Neuronal stem cell (in vitro differentiated cells): ENCODE measurements at places on chromosomes 3 and 15.

DNA sequence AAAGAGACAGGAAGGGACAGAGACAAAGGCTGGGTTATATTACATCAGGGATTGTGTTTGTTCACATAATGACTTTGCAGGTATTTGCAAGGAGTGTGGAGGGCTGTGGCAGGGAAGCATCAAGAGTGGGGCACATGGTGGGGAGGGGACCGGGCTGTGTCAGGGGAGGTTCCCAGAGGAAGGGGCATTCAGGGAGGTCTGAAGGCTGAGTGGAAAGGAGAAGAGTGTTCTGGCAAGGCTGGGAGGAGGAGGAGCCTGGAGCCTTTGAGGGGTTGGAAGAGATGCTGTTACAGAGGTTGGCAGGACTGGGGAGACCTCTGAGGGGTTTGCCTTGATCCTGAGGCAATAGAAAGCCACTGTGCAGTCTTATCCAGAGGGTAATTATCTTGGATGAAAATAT lies 49.4 kb downstream of the EXOG start:
- no peak for DNase-seq
- no peak overlapping the region for H3K4me3 ChIP-seq
- H3K27ac ChIP-seq, result no peak overlapping the region

DNA sequence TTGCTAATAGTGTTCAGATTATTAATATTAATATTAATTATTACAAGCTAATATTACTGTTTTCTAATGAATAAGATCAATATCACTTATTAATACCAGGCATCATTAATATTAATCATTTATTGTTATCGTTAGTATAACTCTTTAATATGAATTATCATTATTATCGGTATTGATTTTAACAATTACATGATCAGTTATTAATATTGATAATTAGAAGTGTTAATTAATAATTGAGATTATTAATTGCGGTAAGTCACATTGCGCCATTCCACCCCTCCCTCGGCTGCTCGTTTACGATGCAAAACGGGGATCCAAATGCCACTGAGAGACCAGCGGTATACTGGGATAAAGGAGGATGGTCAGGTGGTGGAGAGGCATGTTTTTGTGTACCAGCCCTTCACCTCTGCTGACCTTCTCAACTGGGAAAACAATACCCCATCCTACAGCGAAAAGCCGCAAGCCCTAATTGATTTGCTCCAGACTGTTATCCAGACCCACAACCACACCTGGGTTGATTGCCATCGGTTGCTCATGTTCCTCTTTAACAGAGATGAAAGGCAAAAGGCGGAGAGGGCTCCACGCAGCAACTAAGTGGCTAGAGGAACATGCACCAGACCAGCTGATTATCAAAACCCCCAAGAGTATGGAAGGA lies 28.6 kb upstream of the SSUH2 start:
- no peaks in the 10 kb centered on the region for H3K36me3 ChIP-seq
- DNase-seq, result no peak

- H3K27ac ChIP-seq, result no peak overlapping the region
- H3K4me1 ChIP-seq, result no peaks in the 10 kb centered on the region
- H3K27me3 ChIP-seq, result no peaks in the 10 kb centered on the region
- DNase-seq, result no peak
Observed at GRCh38 chr15:56805466-56806147, 72.3 kb upstream of the ZNF280D start.

DNA sequence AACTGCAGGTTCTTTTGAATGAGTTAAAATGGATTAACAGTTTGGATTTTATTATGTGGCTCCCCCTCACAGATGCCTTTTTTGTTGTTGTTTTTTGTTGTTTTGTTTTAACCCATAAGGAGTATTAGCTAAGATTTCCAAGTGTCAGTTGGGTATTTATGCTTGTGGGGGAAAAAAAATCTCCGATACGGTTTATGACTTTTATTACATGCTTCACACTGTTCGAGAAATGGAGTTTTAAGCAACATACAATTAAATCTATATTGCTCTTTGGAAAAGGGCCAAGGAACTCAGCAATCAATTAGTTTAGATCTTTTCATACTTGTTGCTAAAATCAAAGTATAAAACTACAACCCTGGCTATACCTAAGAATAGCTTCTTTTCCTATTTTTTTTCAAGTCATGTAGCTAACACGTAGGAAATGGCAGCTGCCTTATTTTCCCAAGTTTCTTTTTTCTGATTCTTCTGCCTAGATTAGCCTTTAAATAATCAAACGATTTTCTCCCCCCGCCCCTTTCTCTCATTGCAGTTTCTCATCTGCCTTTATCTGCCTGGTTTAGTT lies 16.0 kb downstream of the NR2F2 start:
- peaks cover 4% of the 10 kb centered on the region for H3K36me3 ChIP-seq
- H3K4me1 ChIP-seq, result peaks cover 59% of the 10 kb centered on the region
- no peak overlapping the region for H3K27ac ChIP-seq
- no peaks in the 10 kb centered on the region for H3K27me3 ChIP-seq
- no peak overlapping the region for H3K4me3 ChIP-seq

DNA sequence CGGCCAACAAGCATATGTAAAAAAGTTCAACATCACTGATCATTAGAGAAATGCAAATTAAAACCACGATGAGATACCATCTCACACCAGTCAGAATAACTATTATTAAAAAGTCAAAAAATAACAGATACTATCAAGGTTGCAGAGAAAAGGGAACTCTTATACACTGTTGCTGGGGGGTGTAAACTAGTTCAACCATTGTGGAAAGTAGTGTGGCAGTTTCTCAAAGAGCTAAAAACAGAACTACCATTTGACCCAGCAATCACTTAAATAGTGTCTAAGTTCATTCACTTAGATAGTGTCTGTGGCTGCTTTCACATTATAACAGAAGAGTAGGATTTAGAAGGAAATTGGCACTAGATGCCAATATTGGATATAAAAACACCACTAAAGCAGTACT lies 49.7 kb downstream of the CGGBP1 start:
- no peak for DNase-seq
- no peaks in the 10 kb centered on the region for H3K4me1 ChIP-seq
- no peak overlapping the region for H3K27ac ChIP-seq
- no peak overlapping the region for H3K4me3 ChIP-seq

DNA sequence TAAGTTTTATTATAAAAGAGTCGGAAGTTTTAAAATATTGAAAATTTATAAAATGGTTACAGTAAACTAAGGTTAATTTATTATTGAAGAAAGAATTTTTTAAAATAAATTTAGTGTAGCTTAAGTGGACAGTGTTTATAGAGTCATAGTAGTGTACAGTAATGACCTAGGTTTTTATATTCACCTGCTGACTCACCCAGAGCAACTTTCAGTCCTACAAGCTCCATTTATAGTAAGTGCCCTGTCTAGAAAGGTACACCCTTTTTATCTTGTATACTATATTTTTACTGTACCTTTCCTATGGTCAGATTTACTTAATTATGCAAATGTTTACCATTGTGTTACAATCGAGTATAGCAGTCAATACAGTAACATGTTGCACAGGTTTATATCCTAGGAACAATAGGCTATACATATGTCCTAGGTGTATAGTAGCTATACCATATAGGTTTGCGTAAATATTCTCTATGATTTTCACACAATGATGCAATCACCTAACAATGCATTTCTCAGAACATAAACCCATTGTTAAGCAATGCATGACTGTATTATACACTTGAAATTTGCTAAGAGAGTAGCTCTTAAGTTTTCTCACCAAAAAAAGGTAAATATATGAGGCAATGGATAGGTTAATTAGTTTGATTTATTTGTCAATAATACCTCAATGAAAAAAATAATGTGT lies 106.9 kb upstream of the CD96 start:
- H3K4me1 ChIP-seq, result no peaks in the 10 kb centered on the region
- H3K36me3 ChIP-seq, result no peaks in the 10 kb centered on the region
- H3K27ac ChIP-seq, result no peak overlapping the region
- DNase-seq, result no peak

- DNase-seq, result no peak
- no peak overlapping the region for H3K27ac ChIP-seq
- H3K36me3 ChIP-seq, result no peaks in the 10 kb centered on the region
Observed at GRCh38 chr3:158105710-158106253, 438 bp downstream of the SHOX2 start.

- no peak overlapping the region for H3K27ac ChIP-seq
- no peak overlapping the region for H3K4me3 ChIP-seq
- peaks cover 3% of the 10 kb centered on the region for H3K4me1 ChIP-seq
Observed at GRCh38 chr3:47478022-47478421, 2.3 kb upstream of the SCAP start.

- no peaks in the 10 kb centered on the region for H3K4me1 ChIP-seq
- DNase-seq, result no peak
- H3K27ac ChIP-seq, result no peak overlapping the region
- H3K27me3 ChIP-seq, result no peaks in the 10 kb centered on the region
- H3K36me3 ChIP-seq, result no peaks in the 10 kb centered on the region
- no peak overlapping the region for H3K4me3 ChIP-seq
Observed at GRCh38 chr3:156300929-156301840, 180.8 kb downstream of the KCNAB1 start.

GRCh38 chr15:100170291-100171210 lies 171.2 kb downstream of the ADAMTS17 start:
- H3K4me3 ChIP-seq, result no peak overlapping the region
- H3K36me3 ChIP-seq, result no peaks in the 10 kb centered on the region
- H3K4me1 ChIP-seq, result no peaks in the 10 kb centered on the region
- H3K27ac ChIP-seq, result no peak overlapping the region

DNA sequence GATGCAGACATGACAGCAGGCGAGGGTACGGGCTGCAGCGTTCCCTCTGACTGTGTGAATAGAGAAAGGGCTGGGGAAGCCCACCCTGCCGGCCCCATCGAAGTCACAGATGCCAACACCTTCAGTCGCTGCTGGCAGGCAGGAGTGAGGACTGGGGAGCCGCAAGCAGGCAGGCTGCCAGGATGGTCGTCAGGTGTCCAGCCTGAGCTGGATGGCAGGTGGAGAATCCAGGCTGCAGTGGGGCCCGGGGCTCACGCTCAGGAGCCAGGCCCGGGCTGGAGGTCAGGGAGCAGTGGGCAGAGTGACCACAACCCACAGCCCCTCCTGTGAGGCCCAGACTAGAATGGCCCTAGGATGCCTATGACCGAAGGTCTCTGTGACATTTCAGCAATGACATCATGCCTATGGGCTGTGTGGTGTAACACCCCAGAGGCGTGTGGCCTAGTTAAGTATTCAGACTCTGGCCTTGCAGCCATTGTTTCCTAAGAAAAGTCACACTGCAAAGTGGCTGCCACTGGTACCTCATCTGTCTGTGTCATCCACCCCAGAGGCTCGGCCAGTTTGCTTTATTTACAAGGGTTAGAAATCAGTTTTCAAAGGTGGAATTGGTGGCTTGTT lies 15.7 kb downstream of the PRR23E start:
- DNase-seq, result no peak
- peaks cover 7% of the 10 kb centered on the region for H3K27me3 ChIP-seq
- H3K36me3 ChIP-seq, result no peaks in the 10 kb centered on the region
- no peak overlapping the region for H3K27ac ChIP-seq

DNA sequence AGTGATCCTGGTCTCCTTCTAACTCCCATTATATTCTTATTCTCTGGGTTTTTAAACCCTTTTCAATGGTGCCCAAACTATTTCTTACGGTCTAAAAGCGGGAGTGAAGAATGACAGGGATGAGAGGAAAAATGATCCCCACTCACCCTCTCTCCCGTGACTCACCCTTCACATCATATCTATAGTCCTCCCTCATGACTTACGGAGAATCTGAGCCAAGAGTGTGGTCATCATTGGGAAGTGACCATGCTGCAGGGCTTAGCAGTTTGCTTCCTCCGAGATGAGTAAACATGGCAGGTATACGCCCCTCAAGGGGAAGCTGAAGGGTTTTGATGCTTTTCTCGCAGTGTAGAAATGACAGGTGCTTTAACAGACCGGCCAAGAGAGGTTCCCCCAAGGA lies 274.0 kb downstream of the RYR3 start:
- DNase-seq, result no peak
- H3K27ac ChIP-seq, result no peak overlapping the region
- H3K4me3 ChIP-seq, result no peak overlapping the region
- no peaks in the 10 kb centered on the region for H3K27me3 ChIP-seq
- H3K36me3 ChIP-seq, result no peaks in the 10 kb centered on the region

DNA sequence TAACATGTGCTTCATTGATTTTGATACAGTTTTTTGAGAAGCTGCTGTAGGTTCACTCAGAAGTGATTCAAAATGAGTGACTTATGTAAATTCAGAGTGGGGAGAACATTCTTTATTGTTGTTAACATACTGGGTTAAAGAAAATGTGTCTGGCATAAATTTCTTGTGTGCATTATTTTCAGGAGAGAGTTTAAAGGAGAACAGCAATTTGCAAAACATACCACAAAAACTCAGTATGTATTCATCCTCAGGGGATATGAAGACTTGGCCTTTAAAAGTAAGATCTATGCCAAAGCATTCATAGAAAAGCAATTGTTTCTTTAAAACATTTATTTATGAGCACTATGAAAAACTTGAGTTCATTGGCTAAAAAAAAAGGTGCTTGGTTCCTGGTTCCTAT lies 1089.8 kb downstream of the ROBO2 start:
- no peak for DNase-seq
- H3K27ac ChIP-seq, result no peak overlapping the region
- no peaks in the 10 kb centered on the region for H3K4me1 ChIP-seq
- no peak overlapping the region for H3K4me3 ChIP-seq
- H3K36me3 ChIP-seq, result no peaks in the 10 kb centered on the region

- DNase-seq, result no peak
- H3K36me3 ChIP-seq, result no peaks in the 10 kb centered on the region
Observed at GRCh38 chr15:71357967-71358366, 242.7 kb downstream of the THSD4 start.

- no peak for DNase-seq
- H3K4me3 ChIP-seq, result no peak overlapping the region
- no peak overlapping the region for H3K27ac ChIP-seq
- no peaks in the 10 kb centered on the region for H3K27me3 ChIP-seq
- H3K36me3 ChIP-seq, result peaks cover 98% of the 10 kb centered on the region
- no peaks in the 10 kb centered on the region for H3K4me1 ChIP-seq
Observed at GRCh38 chr15:22912256-22912655, 67.9 kb downstream of the CYFIP1 start.

- no peak overlapping the region for H3K4me3 ChIP-seq
- peaks cover 21% of the 10 kb centered on the region for H3K4me1 ChIP-seq
- no peaks in the 10 kb centered on the region for H3K27me3 ChIP-seq
Observed at GRCh38 chr3:25426408-25426807, 1.7 kb upstream of the RARB start.

DNA sequence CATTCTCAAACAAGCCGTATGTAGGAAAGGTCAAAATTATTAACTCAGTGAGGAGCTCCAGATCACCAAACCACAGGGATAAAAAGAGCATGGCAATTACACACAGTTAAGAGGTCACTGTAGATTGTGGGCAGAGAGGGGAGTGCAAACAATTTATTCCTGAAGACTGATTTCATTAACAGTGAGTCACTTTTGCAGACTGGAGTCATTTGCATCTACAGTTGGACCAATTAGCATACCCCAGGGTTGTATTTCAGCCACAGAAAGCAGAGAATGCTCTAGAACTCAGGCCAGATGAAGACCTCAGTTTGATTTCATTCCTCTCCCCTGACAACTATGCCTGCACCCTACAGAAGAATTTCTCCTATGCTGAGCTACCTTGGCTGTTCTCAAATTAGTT lies 40.1 kb downstream of the SETMAR start:
- H3K27ac ChIP-seq, result no peak overlapping the region
- no peaks in the 10 kb centered on the region for H3K36me3 ChIP-seq
- H3K4me1 ChIP-seq, result peaks cover 4% of the 10 kb centered on the region

- no peaks in the 10 kb centered on the region for H3K36me3 ChIP-seq
- no peaks in the 10 kb centered on the region for H3K27me3 ChIP-seq
- peaks cover 14% of the 10 kb centered on the region for H3K4me1 ChIP-seq
- no peak for DNase-seq
- no peak overlapping the region for H3K27ac ChIP-seq
Observed at GRCh38 chr15:71802770-71803169, 7.6 kb upstream of the NR2E3 start.

GRCh38 chr3:43013743-43014155 lies 34.6 kb downstream of the GASK1A start:
- DNase-seq, result no peak
- H3K4me3 ChIP-seq, result no peak overlapping the region
- peaks cover 2% of the 10 kb centered on the region for H3K4me1 ChIP-seq
- H3K27ac ChIP-seq, result no peak overlapping the region
